Hepatocyte (in vitro differentiated cells): ENCODE measurements at places on chromosomes 13 and 19. TPM values are rescaled to one million over a fixed set of nuclear protein-coding genes. Genes with fewer than 3 reads are reported as not detected.

DNA sequence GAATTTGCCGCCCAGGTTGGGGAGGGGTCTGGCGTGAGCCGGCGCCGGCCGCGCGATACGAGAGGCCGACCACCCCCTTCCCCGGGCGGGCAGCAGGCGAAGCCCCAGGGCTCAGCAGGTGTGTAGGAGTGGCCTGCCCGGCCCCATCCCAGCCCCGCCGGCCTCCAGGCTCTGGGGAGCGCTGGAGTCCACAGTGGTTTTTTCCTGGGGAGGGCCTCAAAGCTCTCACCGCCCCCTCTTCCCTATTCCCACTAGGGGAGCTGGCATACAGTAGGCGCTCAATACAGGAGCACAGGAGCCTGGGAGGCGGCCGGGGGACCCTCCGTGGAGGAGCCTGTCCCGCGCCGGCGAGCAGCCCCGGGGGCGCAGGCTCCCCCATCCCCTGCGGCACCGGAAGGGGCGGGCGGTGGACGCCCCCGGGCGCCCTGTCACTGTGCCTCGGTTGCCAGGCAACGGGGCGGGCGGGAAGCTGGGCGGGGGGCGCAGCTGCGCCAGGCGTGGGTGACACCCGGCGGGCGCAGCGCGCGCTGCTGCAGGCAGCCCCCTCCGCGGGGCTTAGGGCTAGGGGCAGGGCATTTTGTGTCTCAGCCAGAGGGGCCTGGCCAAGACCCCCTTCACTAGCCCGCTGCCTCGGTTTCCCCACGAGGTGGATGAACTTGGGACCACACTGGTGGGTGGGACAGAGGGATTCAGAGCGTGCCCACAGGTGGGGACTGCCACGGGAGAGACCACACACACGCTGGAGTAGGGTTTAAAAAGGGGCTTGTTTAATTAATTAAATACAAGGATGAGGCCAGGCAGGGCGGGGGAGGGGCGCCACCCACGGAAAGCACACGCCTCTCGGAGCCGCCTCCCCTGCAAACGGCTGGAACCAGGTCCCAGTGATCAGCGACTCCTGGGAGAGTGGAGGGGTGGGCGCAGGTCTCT lies 3.6 kb upstream of the REXO1 start:
- DNase-seq: no peak

DNA sequence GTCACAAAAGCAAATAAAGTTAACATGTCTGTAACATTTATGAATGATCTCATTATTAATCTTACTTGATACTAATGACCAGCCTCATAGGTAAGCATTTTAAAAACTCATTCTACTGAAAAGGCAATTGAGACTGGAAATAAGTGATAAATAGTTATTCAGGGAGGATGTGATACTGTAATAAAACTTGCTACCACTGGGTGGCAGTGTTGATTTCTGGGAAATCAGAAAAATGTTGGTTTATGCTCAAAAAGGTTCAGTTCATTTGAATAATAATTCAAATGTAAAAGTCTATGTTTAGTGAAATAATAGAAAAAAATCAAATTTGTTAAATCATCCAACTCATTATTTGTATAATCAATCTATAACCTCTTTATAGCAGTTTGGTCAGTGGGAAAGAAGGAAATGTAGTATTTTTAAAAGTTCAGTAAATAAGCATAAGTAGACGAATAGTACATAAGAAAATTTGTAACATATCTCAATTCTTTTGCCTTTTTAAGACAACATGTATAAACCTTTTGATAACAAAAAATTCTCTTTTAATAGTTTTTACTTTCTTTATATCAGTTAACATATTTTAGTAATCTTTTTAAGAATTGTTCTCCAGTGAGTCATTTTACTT lies 9.6 kb downstream of the ABHD13 start:
- peak; percentile 35 for DNase-seq

HNRNPL gene
- total RNA-seq: 154 and 209 TPM in 2 replicates

GRCh38 chr13:41914552-41914951 lies 46.4 kb downstream of the VWA8 start:
- no peak for DNase-seq

SGCG gene
- total RNA-seq: 3.1 and 4.1 TPM in 2 replicates

DNA sequence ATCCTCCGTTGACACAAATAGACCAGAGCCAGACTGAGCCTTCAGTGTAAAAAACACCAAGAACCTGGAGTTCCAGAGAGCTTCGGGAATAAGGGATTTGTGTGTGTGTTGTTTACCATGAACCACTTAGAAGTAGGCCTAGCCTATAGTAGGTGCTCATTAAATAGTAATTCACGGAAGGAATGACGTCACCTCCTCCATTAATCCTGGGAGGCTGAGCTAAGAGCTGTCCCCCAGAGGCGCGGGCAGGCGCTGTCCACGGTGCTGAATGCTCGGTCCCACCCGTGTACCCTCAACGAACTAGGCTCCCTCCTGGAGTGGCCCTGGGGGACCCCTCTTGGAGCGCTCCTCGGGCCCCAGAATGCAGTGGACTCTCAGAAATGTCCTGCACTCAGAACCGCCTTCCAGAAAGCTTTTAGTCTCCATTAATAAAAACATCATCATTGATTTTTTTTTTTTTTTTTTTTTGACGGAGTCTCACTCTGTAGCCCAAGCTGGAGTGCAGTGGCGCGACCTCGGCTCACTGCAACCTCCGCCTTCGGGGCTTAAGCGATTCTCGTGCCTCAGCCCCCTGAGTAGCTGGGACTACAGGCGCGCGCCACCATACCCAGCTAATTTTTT lies 6.5 kb downstream of the UNC13A start:
- peak; percentile 77 for DNase-seq
